Activated CD4-positive, alpha-beta memory T cell treated with anti-CD3 and anti-CD28 coated beads for 36 hours (primary cell): ENCODE measurements at places on chromosomes 3 and 15.

GRCh38 chr3:119990888-119991287, 103.4 kb downstream of the GSK3B start:
- no peak for DNase-seq

DNA sequence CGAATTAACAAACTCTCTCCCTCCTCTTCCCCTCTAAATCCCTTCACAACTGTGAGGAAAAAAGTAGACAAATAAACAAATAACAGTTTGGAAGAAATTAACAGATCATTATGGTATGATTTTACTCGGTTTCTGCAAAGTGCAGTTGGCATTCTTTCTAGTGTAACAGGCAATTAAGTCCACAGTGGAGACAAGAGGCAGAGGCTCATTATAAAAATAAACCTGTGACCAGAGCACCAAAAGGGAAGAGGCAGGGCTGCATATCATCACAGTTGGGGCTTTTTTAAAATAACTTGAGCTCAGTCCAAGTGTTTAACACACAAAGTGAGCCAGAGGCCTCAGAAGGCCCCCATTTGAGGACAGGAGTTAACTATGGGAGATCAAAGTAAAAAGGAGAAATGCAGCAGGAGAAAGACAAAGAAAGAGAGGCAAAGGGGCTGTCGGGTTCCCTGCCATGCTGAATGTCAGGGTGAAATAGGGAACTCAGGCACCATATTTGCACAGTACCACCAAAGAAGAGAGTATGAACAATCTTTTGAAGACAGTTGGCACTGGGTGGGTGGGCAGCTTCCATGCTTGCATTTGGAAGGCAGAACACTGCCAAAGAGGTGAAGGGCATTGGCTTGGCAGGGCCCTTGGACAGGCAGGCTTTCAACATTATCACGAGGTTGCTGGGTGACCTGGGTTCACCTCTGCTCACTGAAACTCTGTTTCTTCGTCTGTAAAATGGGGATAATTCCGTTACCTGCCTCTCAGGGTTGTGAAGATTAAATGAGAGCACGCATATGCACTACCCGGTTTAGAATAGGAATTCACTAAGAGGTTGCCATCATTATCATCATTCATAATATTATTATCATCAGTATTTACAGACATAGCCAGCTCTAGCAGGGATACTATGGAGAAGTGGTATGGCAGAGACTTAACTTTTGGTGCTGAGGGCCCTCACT, 134.5 kb downstream of the MEX3B start:
- DNase-seq: no peak

GRCh38 chr15:59252137-59252536, 45.5 kb downstream of the LDHAL6B start:
- no peak for DNase-seq

DNA sequence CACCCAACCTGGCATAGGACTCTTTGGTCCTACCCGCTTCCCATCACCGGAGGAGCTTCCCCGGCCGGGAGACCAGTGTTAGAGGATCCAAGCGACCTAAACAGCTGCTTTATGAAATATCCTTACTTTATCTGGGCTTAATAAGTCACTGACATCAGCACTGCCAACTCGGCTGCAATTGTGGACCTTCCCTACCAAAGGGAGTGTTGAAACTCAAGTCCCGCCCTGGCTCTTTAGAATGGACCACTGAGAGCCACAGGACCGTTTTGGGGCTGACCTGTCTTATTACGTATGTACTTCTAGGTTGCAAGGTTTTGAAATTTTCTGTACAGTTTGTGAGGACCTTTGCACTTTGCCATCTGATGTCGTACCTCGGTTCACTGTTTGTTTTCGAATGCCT, 761.2 kb upstream of the LMCD1 start:
- no peak for DNase-seq

GRCh38 chr15:89400782-89401545, 66.3 kb upstream of the POLG start:
- DNase-seq: no peak

- DNase-seq: no peak
These were observed 353.6 kb upstream of the SLCO3A1 start for GRCh38 chr15:91499774-91500383.

GRCh38 chr3:41418961-41419691, 219.8 kb downstream of the CTNNB1 start:
- peak; percentile 30 for DNase-seq

GRCh38 chr3:153767601-153768560, 353.3 kb upstream of the ARHGEF26 start:
- DNase-seq: no peak

DNA sequence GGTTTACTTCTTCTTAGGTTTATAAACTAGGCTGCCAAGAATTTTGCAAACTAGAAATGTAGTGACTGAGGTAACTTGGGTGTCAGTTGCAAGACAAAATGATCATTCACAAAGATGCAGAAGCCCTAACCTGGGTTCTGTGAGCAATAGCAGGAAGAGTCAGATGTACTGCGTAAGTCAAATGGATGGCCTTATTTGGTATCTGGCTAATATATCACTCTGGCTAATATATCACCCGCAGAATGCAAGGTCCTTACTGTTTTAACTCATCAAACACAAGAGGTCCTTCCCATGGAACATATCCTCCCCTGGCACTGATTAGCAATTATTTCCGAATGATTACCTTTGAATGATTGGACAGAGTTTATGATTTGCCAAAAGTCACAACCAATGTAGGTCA, 37.4 kb downstream of the RBMS3 start:
- DNase-seq: no peak

GRCh38 chr3:151866711-151867410, 6.6 kb upstream of the SUCNR1 start:
- DNase-seq: no peak

GRCh38 chr3:175020101-175020500, 161.0 kb downstream of the NAALADL2 start:
- no peak for DNase-seq

- no peak for DNase-seq
These were observed 26.2 kb upstream of the IGF2BP2 start for GRCh38 chr3:185851046-185851445.

- no peak for DNase-seq
These were observed 12.4 kb upstream of the NFKBIZ start for GRCh38 chr3:101836652-101837598.

DNA sequence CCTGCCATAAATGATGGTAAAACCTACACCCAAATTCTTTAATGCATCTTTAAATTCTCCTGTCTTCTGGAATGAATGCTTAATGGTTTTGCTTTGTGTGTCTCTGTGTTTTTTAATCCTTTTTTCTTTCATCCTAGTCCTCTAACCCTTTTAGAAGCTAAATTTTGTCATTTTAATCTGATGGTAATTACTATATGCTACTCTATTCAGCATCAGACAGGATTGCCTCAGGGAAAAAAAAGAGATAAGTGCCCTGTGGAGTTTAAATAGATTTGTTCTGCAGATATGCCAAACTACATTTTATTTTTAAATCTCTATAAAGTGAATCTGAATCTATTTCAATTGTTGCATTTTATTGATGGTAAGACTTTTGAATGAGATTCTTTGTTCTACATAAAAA, 966.8 kb downstream of the NSUN3 start:
- no peak for DNase-seq

GRCh38 chr15:67735896-67736295, 89.4 kb upstream of the SKOR1 start:
- DNase-seq: no peak

- no peak for DNase-seq
These were observed 13.3 kb downstream of the ADAMTS7 start for GRCh38 chr15:78797951-78798350.

DNA sequence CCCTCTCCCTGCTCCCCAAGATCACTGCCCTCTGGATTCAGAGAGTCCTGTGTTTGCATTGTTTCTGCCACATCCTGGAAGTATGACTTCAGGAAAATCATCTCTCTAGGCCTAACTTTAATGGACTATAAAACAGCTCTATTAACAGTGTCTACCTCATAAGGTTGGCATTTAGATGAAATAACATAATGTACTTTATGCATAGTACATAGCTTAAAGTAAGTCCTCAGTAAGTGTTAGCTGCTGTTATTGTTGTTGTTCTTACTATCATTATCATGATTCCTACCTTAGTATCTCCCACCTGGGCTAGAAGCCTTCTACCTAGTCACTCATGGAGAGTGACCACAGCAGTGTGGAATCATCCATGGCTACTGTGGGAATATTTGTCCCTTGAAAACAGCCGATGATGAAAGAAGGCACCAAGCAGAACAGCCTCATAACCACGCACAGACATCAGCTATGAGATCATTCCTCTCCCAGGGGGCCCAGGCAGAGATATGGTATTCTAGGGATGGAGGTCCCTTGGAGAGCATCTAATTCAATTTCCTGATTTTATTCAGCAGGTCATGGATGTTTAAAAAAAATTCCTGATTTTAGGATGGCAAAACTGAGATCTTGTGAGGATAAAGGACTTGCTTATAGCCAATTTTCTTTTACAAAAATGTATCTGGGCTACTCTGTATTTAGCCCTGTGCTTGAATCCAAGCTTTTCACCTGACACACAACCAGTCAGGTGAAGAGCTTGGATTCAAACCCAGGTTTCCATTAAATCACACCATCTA, 1.9 kb downstream of the FSD2 start:
- no peak for DNase-seq

GRCh38 chr3:128549283-128550112, 56.5 kb upstream of the GATA2 start:
- no peak for DNase-seq

DNA sequence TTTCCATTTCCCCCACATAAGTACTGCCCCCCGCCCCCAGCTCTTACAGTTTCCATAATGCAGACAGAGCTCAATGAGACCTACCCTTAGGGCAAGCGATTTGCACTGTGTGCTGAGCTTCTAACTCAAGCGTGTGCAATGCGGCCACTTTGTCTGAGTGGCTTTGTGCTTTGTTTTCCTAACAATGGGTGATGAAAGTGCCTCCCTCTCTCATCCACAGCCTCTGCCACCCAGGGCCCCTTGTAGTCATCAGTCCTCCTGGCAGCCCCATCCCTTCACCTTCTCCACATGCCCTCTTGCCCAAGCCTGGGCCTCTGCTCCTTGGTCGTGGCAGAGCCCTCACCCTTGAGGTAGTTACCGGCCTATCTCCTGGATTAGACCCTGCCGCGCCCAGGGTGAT, 17.2 kb downstream of the DAPK2 start:
- DNase-seq: no peak

- no peak for DNase-seq
These were observed 44.6 kb downstream of the POMGNT2 start for GRCh38 chr3:43061101-43061895.

DNA sequence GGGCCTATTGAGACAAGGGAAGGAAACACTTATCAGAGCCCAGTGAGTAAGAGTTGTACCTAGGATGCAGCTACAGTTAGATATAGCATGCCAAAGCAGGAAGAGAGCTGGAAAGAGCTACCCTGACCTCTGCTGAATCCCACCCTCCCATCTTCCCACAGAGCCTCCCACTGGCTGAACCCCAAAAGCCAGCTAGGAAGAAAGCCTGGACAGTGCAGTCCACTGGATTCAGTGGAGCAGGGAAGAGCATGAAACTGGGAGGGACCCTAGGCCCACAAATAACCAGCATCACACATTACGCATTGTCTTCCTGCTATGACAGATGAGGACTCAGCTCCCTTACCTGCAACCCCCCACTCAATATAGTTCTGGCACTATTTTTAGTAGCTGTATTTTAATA, 81.5 kb upstream of the AKAP13 start:
- DNase-seq: no peak

DNA sequence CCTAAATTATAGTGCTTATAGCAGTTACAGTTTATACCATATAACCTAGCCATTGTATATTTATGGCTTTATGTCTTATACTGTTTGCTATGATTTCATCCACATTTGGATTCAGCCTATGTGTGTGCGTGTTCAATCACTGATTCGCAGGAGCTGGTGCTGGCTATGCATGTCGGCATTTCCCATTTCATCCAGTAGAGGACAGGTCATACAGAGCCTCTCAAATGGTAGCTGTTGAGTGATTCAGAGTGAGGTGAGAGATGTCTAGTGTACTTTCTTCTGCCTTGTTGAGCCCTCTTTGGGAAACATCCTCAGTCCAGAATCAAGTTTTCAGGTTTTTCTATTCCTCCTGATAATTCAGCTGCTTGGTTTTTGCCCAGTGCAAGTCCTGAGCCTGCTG, 76.1 kb downstream of the FRMD4B start:
- no peak for DNase-seq

DNA sequence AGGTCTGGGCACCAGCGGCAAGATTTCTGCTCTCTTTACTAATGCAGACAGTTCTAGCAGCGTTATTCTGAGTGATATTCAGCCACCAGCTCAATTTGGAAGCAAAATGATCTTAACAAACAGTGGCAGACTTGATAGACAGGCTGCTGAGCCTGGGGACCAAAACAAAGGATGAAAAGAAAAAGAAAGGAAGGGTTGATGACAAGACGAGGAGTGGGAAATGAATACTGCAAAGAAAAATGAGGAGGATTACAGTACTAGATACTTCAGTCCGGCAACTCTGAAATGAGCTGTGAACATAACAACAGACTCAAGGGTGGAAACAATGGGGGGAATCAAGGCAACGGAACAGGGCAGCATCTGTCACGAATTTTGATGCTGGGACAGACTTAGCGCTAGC, 28.8 kb downstream of the FHIT start:
- DNase-seq: no peak

DNA sequence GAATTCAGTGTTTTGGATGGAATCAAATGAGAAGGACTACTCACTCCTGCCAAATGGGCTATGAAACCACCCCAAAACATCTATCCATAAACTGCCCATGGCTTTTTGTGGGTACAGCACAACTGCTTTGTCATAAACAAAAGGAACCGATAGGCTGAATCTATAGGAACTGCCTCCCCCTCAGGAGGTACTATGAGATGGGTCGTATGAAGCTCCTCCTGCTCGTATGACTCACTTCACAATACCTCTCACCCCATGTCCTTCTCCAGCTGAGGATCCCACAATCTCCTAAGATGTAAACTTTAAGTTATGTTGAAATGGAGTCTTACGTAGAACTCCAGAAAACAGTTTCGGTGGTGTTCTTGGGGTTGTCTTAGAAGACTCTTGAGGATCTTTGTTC, 129.9 kb upstream of the SAMMSON start:
- DNase-seq: no peak

- DNase-seq: no peak
These were observed 305.8 kb downstream of the ARPP21 start for GRCh38 chr3:35944926-35945710.

DNA sequence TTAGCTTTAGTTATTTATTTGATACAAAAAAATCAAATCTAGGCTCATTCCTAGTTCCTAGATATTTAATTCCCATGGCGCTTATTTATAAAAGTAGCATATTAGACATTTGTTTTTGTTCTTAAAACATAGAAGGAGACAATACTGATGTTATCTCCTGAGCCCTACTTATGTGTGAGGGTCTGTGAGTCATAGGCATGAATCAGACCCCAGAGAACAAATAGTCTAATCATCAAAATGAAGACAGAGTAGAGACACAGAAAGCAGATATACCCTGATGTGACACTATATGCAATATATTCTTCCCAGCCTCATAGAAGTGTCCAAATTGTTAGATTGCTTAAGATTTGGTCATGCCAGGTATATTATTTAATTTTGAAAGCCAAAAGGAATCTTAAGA, 44.9 kb downstream of the PEX5L start:
- no peak for DNase-seq

- no peak for DNase-seq
These were observed 48.5 kb upstream of the UBP1 start for GRCh38 chr3:33488683-33489082.
